Activated CD4-positive, CD25-positive, alpha-beta regulatory T cell (primary cell): ENCODE measurements at places on chromosomes 1 and 21.

DNA sequence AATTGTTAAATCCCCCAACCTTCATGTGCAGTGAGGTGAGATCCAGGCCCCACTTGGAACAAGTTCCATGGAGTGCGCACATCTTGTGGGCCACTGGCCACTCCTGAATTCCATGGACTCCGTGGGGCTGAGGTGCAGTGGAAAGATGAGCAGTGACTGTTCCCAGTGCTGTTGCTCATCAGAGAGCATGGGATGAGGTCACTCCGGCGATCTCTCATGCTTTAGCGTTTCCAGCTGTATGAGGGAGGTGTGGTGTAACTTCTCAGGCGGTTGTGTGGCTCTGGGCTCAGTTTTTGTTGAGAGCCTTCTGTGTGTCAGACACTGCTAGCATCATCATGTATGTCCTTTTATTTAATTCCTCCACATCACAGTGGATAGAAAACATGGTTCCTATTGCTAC is 96.2 kb downstream of the GALNT2 start:
- no peak for DNase-seq

- no peak for DNase-seq
Measured at GRCh38 chr21:46347791-46348381, 23.9 kb downstream of the PCNT start.

GRCh38 chr1:113405573-113405972 is 15.3 kb downstream of the MAGI3 start:
- DNase-seq = no peak

DNA sequence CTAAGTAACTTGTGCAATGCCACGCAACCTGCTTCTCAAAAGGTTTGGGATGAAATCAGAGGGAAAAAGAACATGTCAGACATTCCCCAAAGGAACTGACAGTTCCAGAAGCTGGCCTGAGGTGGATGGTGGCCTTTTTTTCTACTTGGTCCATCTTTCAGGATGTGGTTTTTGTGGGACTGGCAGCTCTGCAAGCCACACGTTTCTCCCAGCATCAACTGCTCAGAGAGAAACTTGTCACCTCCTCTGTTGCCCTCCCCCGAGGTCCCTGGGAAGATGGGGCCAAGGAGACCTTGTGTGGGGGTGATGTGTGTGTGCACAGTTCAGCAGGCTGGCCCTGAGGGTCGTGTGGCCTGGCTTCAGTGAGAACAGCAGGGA is 2.5 kb upstream of the DHRS3 start:
- no peak for DNase-seq

DNA sequence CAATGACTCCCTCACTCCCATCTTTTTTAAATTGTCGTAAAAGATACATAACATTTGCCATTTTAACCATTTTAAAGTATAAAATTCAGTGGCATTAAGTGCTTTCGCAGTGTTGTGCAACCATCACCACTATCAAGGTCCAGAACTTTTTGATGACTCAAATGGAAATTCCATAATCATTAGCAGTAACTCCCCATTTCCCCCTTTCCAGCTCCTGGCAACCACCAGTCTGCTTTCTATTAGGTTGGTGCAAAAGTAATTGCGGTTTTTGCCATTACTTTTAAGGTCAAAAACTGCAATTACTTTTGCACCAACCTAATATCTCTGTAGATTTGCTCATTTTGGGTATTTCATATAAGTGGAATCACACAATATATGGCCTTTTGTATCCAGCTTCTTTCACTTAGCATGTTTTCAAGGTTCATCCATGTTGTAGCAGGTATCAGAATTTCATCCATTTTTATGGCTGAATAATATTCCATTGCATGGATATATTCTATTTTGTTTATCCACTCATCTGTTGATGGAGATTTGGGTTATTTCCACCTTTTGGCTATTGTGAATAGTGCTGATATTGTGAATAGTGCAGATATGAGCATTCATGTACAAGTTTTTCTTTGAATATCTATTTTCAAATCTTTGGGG is 159.7 kb downstream of the HIVEP3 start:
- DNase-seq = no peak

DNA sequence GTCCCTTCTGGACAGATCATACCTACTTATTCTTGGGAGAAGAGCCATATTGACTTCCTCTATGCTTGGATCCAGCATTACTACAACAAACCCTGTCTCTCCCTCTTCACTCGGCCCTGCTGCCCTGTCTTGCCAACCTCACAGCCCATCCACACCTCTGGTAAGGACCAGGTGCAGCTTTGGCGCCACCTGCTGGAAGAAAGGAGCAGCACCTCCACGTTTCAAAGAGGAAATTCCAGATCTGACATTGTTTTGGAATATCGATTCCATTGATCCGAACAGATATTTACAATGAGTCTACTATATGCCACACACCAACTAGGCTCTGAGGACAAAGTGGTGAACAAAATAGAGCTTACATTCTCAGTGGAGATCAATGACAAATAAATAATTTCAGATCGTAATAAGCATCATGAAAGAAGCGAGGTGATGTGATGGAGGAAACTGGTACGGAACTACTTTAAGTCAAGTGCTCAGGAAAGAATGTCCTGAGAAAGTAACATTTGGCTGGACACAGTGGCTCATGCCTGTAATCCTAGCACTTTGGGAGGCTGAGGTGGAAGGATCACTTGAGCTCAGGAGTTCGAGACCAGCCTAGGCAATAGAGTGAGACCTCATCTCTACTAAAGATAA is 18.7 kb downstream of the MFSD2A start:
- peak; percentile 59 for DNase-seq

DNA sequence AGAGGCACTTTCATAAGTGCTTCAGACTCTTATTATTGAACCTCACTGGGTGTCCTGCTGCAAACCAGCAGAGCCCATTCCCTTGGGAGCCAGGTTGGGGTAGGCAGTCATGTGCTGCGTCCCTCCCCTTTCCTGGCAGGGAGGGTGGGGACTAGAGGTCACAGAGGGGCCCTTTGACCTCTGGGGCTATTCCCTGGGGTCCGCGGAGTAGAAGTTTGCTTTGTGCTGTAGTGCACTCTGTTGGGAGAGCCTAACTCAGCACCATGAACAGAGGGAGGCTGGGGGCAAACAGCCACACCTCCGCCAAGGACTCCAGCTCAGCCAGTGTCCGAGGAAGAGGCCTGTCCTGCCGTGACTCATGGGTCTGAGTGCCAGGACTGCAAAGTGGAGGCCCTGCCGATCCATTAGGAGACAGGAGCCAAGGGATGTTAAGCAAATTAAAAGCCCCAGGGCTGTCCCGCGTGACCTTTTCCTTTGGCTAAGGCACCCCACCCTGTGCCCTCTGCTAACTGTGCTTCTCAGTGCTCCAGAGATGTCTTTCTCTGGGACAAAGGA is 3.0 kb upstream of the IGSF21 start:
- DNase-seq = no peak

- DNase-seq = no peak
Measured at GRCh38 chr1:160838888-160839287, 23.8 kb downstream of the CD244 start.

DNA sequence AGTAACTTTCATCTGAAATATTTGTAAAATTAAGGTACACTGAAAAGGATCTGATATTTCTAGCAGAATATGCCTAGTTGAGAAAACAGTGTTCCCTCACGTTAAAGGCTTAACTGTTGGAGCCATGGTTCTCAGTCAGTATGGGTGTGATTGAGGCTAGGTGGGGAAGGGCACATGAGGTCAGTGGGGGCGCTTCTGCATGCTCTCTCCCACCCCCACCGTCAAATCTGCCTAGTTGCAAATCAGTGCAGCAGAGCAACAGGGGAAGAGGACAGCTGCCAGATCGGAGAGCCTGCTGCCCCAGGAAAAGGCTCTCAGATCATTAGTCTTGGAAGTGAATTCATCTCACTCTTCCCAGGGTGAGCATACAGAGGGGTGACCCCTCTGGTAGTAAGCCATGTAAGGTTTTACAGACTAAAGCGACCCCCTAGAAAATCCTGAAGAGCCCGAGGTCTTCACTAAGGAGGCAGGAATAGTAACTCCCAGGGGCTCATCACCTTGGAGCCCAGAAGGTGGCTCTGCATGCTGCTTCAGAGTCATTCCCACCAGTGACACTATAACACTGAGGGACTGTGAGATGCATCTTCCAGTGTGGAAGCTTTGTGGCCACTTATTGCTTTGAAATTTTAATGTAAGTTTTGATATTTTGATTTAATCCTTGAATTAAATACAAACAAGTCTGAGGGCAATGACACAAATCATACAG is 83.1 kb upstream of the BARHL2 start:
- no peak for DNase-seq

DNA sequence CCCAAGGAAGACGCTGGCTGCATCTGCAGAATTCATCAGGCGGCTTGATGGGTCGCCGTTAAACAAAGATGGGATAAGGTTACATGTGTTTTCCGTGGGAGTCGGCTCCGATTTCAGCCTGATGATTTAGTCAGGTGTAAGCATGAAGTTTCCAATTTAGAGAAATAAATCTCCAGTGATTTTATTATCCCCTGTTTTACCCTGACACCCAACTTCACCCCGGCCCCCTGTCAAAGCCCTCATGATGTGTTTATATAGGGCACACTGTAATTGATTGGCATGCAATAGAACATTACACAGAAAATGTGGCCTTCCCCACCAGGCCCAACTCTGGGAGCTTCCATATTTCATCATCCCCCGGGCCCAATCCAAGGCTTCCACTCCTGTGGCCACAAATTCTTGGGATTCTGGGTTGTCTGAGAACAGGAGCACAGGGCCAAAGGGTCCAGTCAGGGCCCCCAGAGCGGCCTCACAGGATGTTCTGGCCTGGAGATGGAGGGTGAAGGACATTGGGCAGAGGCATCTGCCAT is 72.5 kb downstream of the FOXD2 start:
- no peak for DNase-seq
